Fibroblast of skin of right biceps (primary cell): ENCODE measurements at places on chromosomes 12 and 14.

DNA sequence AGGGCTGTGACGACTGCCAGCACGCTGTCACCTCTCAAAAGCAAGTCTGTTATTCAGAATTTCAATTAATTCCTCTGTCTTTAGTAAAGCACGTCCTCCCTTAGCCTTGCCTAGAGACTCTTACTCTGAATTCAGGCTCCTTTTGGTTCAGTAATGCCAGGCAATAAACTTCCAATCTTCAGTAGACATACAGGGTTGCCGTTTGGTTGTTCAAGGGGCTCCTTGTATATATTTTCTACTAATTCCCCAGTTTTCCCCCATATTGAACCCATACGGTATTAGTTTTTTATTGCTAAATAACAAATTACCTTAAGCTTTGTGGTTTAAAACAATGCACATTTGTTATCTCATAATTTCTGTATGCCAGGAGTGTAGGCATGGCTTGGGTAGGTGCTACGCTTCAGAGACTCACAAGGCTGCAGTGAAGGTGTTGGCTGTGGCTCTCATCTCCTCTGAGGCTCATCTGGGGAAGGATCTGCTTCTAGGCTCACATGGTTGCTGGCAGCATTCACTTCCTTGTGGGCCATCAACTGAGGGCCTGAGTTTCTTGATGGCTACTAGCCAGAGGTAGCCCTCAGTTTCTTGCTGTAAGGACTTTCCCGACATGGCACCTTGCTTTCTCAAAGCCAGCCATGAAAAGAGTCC is 7.3 kb upstream of the CLECL1 start:
- DNase-seq = no peak

- peak; percentile 35 for DNase-seq
These were observed 25.6 kb downstream of the KCNK13 start for GRCh38 chr14:90087433-90087832.

GRCh38 chr12:82883394-82884355 is 197.0 kb downstream of the TMTC2 start:
- DNase-seq = no peak

DNA sequence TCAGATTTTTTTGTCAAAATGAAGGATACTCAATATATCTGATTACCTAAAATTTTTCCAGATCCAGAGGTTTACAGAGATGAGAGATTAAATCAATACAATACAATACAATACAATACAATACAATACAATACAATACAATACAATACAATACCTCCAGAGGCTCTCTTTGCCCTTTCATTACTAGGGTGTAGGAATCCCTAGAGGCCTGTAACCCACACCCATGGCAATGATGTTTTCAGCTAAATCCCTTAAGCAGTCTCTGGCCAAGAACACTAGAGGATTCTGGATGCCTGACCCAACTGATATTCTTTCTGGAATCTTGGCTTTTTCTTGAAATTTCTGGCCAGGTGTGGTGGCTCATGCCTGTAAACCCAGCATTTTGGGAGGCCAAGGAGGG is 23.7 kb upstream of the AEBP2 start:
- no peak for DNase-seq

- no peak for DNase-seq
These were observed 290.4 kb upstream of the RTL1 start for GRCh38 chr14:101193845-101194372.

- peak; percentile 95 for DNase-seq
These were observed 14.0 kb upstream of the TBPL2 start for GRCh38 chr14:55454264-55455002.

DNA sequence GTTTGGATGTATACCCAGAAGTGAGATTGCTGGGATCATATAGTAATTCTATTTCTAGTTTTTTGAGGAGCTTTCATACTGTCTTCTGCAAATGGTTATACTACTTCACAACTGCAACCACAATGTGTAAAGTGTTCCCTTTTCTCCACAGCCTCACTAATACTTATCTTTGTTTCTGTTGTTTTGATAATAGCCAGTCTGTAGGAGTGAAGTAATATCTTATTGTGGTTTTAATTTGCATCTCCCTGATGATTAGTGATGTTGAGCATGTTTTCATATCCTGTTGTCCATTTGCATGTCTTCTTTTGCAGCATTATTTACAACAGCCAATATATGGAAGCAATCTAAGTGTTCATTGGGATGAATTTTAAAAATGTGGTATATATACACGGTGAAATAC is 29.9 kb downstream of the GABARAPL1 start:
- DNase-seq = no peak

- no peak for DNase-seq
These were observed 1.2 kb downstream of the CNOT2 start for GRCh38 chr12:70244409-70244808.
